Stimulated activated CD4-positive, alpha-beta T cell treated with anti-CD3 and anti-CD28 coated beads, Interleukin-1b, Interleukin-23, amount 100 ng/mL, for 48 hours (primary cell): ENCODE measurements at places on chromosomes 1 and 21.
A peak's percentile ranks its signal among the peaks of the same experiment; 100 is the strongest.

- DNase-seq, result no peak
Measured at GRCh38 chr1:81225789-81226602, 574.7 kb upstream of the ADGRL2 start.

GRCh38 chr1:150613061-150613920 lies 16.1 kb downstream of the ENSA start:
- DNase-seq, result peak; percentile 72

DNA sequence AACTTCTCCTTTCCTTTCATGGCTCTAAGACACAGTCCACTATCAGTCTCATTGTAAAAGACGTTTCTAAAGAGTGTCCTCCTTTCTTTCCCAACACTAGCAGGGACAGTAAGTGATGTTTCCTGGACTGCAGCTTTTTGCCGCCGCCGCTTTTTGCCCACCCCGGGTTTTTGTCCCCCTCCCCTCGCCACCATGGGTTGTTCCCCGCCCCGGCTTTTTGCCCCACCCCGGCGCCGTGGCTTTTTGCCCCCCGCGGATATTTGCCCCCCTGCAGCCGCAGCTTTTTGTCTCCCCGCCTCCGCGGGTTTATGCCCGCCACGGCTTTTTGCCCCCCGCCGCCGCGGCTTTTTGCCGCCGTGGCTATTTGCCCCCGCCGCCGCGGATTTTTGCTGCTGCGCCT lies 95.2 kb downstream of the TPTE start:
- no peak for DNase-seq

DNA sequence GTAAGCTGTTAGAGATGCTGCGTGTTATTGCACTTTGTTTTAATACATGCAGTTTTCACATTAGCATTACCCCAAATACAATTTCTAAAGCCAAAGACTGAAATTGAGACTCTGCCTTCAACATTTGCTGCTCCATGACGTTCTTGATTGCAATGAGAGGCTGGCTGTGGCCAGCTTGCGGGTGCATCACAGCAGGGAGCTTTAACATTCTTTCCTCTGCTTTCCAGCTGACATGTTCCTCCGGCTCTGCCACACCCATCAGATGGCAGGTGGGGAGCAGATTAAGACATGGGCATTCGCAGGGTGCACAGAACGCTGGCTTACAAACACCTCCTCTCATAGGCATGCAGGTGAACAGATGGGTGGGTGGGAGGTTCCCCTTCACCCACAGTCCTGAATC lies 314.1 kb downstream of the DISC1 start:
- DNase-seq, result no peak

DNA sequence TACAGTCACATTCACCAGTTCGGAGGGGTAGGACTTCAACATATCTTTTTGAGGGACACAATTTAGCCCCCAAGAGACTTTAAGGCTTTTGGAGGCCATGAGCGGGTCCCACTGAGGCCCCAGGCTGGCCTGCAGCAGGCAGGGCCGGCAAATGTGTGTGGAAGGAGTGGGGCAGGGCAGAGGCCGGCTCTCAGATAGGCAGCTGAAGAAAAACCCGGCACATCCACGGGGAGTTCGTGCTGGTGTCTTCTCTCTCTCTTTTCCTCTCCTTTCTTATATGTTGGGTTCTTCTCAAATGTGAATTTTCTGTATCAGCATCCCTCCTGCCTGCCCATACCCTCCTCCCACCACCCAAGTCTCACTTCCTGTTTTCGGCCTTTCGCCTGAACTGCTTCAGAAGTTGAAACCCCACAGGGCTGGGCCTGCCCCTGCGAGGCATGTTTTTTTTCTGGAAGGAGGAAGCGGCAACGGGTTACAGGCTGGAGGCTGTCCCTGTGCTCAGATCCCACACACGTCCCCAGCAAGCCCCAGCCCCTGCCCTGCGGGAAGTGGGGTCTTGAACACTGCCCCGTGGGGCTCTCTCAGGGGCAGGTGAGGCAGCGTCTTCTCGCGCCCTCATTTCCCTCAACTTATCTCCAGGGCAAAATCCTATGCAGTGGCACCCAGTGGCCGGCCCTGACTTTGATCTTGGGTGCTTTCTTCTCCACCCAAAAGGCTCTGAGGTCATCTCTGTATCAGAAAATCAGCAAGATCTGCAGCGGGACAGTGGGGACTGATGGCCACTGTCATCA lies 9.7 kb upstream of the UMODL1 start:
- DNase-seq, result no peak

DNA sequence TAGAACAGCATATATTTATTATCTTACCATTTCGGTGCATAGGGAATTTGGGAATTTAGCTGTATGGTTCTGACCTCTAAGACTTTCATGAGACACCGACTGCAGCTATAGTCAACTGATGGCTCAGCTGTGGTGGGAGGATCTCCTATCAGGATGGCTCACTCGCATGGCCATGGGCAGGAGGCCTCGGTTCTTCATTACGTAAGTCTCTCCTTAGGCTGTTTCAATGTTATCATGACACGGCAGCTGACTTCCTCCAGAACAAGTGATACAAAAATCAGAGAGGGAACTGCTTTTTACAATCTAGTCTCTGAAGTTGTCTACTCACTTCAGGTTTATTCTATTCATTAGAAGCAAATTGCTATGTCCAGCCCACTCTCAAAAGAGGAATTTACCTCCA lies 13.3 kb upstream of the CAPN8 start:
- no peak for DNase-seq
